ENCODE measurements at places on chromosomes 3 and 15. TPM values are rescaled to one million over a fixed set of nuclear protein-coding genes. Genes with fewer than 3 reads are reported as not detected.

Gene WDR48
- total RNA-seq, result 40.5 TPM

- H3K27me3 ChIP-seq, result no peaks in the 10 kb centered on the region
- H3K4me3 ChIP-seq, result no peak overlapping the region
- no peaks in the 10 kb centered on the region for H3K36me3 ChIP-seq
- peaks cover 3% of the 10 kb centered on the region for H3K4me1 ChIP-seq
These were observed 211.6 kb downstream of the RAP2B start for GRCh38 chr3:153373606-153374005.

DNA sequence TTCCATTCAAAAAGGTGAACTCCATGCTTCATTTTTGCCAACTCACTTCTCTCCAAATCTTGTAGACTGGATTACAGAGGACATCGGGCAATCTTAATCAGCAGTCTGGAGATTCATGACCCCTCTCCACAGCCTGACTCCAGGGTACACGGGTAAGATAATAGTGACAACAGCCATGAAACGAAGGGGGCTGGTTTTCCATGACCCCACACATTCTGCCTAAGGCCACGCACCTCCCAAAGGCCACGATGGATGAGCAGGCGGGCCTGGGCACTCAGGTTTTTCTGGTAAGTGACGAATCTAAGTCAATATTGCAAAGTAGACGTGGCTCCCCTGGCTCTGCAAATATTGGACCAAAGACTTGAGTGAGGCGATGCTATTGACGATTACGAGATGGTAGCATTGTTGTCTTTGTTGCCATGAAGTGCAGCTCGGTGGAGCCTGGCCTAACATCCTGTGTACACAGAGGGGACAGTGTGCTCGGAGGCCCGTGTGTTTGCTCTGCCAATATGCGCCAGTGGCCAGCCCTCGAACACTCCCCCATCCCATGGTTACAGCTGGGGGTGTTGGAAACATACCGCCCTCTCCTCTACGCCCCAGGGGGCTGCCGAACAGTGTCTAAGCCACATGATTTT is 119.1 kb downstream of the OPA1 start:
- H3K4me3 ChIP-seq, result no peak overlapping the region
- H3K27ac ChIP-seq, result no peak overlapping the region
- H3K4me1 ChIP-seq, result peaks cover 8% of the 10 kb centered on the region
- H3K36me3 ChIP-seq, result peaks cover 5% of the 10 kb centered on the region
- no peak for DNase-seq

DNA sequence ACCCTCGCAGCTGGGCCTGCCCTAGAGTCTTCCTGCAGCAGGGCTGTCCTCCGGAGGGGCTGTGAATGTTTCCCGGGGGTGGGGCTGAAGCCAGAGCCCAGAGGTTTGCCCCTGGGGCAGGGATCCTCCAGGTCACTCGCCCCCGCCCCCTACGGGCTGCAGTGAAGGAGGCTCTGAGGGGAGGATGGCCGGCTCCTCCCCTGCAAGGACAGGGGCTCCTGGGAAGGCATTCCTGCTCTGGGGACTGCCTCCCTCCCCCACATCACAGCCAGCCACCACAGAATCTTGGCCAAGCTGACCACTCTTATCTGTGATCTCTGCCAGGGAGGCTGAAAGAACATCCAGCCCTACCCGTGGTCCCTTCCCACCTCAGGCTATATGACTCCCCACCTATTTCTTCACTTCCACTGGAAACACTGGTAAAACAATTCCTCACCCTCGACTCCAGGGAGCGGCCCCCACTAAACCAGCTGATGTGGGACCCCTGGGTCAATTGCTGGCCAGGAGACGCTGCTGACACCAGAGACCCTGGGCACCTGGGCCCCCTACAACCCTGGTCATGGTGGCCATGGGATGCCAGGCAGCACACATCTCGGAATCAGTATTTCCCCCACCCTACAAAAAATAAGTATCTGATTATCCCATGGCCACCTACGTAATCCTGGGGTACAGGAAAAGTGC is 66.0 kb downstream of the HMCES start:
- no peaks in the 10 kb centered on the region for H3K36me3 ChIP-seq
- no peak for DNase-seq
- peaks cover 6% of the 10 kb centered on the region for H3K4me1 ChIP-seq
- peaks cover 25% of the 10 kb centered on the region for H3K27me3 ChIP-seq
- H3K27ac ChIP-seq, result no peak overlapping the region
- no peak overlapping the region for H3K4me3 ChIP-seq

DNA sequence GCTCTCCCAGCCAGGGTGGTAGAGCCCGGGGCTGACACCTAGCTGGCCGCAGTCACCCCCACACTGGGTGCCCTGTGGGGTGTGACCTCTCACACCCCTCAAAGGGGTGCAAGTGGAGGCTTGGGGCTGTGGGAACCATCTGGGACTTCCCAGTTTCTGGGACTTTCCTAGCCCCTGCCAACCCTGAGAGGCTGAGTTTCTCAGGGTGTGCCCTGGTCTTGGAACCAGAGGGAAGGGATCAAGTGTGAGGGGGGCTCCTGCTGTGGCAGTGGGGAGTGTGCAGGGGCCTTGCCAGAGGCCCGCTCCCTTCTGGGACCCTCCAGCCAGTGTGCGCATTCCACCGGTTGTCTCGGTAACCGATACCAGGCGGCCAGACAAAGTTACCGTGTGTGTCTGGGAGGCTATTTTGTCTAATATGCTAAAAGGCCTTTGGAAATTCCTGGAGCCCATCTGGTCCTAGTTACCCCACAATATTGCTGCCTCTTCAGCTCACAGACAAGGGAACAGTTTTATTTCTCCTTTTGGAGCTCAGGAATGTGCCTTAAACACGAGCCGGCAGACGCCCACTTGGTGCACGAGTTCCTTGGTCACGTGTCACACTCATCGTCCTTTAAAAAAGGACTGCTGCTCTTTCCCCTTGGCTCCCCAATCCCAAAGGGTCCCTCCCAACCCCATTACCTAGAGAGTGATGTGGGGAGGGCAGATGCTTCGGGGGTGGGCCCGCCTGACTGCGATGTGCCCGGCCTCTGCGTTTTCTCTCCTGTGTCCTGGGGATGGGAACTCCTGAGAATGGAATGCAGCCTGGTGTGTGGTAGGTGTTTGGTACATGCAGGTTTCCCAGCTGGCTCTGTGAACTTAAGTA is 33.2 kb downstream of the HDAC11 start:
- no peak overlapping the region for H3K27ac ChIP-seq
- no peaks in the 10 kb centered on the region for H3K36me3 ChIP-seq
- no peak overlapping the region for H3K4me3 ChIP-seq
- DNase-seq, result no peak

Gene NR2E3
- not detected for total RNA-seq

DNA sequence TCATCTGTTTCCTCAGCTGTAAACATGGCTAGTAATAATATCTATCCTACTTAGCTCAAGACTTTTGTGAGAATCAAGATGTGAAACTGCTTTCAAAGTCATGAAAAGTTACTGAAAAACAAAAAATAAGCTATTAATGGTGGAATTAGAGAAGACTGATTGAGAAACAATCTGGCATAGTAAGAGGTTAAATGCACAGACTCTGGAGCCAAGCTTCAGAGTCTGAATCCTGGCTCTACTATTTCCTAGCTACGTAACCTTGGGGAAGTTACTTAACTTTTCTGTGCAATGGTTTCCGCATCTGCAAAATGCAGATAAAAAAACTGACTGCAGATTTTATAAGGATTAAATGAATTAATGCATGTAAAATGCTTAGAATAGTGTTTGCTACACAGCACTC is 28.8 kb downstream of the LRRFIP2 start:
- H3K4me1 ChIP-seq, result peaks cover 2% of the 10 kb centered on the region
- no peak for DNase-seq
- no peaks in the 10 kb centered on the region for H3K27me3 ChIP-seq
- no peak overlapping the region for H3K27ac ChIP-seq
- peaks cover 27% of the 10 kb centered on the region for H3K36me3 ChIP-seq

DNA sequence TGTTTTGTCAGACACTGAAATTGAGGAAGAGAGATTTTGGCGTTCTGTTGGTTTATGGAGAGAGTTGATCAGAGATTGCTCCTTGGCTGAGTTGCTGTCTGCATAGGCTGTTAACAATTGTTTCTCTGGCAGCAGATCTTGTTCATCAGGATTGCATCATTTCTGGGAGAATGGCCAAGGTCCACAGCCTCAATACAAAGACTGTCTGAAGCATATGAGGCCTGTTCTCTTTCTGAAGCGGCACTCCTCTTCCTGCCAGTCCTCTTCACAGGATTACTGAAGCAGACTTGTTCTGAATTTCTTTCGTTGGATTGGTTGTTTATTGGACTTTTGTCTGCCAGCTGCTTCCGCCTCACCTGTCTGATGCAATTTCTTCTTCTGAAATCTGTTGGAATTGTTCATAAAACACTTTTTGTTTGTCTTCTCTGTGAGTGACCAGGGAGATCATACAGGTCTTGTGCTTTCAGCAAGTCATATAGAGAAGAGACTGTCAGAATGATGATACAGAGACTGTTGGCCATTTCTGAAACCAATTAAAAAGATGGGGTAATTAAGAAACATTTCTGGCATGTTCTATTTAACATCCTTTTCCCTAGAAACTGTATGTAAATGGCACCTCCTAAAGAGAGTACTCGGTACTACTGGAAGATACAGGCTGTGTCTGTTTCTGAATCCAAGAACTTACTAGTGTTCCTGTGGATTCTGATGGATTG is 25.5 kb downstream of the SETD5 start:
- peak overlapping the region; percentile 65 for H3K27ac ChIP-seq
- DNase-seq, result no peak
- no peak overlapping the region for H3K4me3 ChIP-seq

Gene GPR27
- 1.0 TPM for total RNA-seq

DNA sequence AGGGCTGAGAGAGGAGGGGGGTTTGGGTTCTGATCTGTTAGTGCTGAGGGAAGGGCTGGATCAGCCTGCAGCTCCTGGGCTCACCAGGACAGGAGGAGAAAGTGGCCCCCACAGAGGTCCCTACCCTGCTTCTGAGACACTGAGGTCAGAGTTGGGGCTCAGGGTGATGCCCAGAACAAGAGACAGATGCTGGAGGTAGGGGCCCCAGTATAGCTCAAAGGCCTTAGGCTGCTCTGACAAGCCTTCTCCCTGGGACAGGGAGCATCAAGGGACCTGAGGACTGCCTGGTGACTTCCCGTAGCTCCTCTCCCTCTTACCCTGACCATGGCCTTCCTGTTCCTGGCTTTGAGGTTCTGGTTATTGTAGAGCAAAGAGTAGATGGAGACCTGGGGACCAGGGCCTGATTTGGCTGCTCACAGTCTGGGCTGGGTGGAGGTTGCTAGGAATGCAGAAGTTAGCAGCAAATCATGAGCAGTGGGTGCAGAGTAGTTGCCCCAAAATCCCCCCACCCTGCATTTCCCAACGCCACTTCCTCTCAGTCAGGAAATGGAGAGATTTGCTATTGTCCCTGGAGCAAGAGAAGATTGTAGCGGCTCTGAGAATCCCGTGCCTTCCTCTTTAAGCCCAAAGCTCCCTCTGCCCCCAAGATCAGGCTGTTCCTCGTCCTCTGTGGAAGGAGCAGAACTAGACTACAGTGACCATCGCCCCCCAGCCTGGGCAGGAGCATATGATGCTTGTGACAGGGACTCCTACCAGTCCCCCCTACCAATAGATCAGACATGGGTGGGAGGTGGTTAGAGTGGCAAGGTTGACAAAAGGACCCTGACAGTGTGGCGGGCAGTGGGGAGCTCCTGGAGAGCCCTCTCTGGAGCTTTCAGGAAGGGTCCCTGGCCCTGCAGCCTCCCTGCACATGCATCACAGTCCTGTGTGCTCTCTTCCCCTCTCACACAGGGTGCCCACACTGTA is 47.4 kb upstream of the SEC22A start:
- no peak for DNase-seq
- H3K27ac ChIP-seq, result no peak overlapping the region
- H3K4me1 ChIP-seq, result peaks cover 4% of the 10 kb centered on the region
- no peaks in the 10 kb centered on the region for H3K27me3 ChIP-seq
- peaks cover 42% of the 10 kb centered on the region for H3K36me3 ChIP-seq
- no peak overlapping the region for H3K4me3 ChIP-seq

Gene COL7A1
- 0.56 TPM for total RNA-seq

GRCh38 chr15:48336940-48337339 is 5.7 kb downstream of the DUT start:
- no peaks in the 10 kb centered on the region for H3K27me3 ChIP-seq
- no peak overlapping the region for H3K27ac ChIP-seq
- H3K36me3 ChIP-seq, result peaks cover 61% of the 10 kb centered on the region
- no peak for DNase-seq
- peaks cover 39% of the 10 kb centered on the region for H3K4me1 ChIP-seq

GRCh38 chr3:103949693-103950092 is 1417.0 kb upstream of the ALCAM start:
- H3K4me1 ChIP-seq, result no peaks in the 10 kb centered on the region
- no peak overlapping the region for H3K4me3 ChIP-seq
- H3K36me3 ChIP-seq, result no peaks in the 10 kb centered on the region
- no peaks in the 10 kb centered on the region for H3K27me3 ChIP-seq

DNA sequence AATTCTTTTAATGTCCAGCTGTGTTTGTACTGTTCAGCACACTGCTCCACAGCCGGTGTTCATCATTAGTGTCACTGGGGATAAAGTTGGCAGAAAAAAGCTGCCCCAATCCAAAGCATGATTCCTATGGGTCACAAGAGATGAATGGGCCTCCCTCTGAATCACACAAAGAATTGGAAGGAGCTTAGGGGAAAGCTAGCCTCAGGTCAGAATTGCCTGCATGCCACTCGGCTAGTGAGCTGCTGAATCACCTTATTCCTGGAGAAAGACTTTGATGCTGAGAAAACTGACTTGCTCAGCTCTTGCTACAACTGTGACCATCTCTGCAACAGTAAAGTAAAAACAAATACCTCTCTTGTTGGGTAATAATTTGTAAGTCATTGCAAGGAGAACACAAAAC is 3.5 kb downstream of the CCK start:
- no peaks in the 10 kb centered on the region for H3K36me3 ChIP-seq
- peaks cover 65% of the 10 kb centered on the region for H3K27me3 ChIP-seq
- H3K27ac ChIP-seq, result no peak overlapping the region
- H3K4me3 ChIP-seq, result no peak overlapping the region
- no peak for DNase-seq

GRCh38 chr15:80482696-80483095 is 78.5 kb downstream of the ARNT2 start:
- no peak overlapping the region for H3K27ac ChIP-seq
- H3K27me3 ChIP-seq, result no peaks in the 10 kb centered on the region
- no peak for DNase-seq
- H3K36me3 ChIP-seq, result no peaks in the 10 kb centered on the region

- H3K4me3 ChIP-seq, result no peak overlapping the region
- DNase-seq, result no peak
- no peaks in the 10 kb centered on the region for H3K27me3 ChIP-seq
- no peak overlapping the region for H3K27ac ChIP-seq
- no peaks in the 10 kb centered on the region for H3K4me1 ChIP-seq
These were observed 38.1 kb upstream of the CHRNB4 start for GRCh38 chr15:78679089-78679511.

Gene PIERCE2
- not detected for total RNA-seq

- no peaks in the 10 kb centered on the region for H3K4me1 ChIP-seq
- H3K36me3 ChIP-seq, result no peaks in the 10 kb centered on the region
- H3K4me3 ChIP-seq, result no peak overlapping the region
- no peak for DNase-seq
- H3K27me3 ChIP-seq, result peaks cover 5% of the 10 kb centered on the region
These were observed 70.7 kb downstream of the FAM43A start for GRCh38 chr3:194756460-194756779.

Gene GOLGA8O
- 2.2 TPM for total RNA-seq

- no peak overlapping the region for H3K27ac ChIP-seq
- DNase-seq, result no peak
- H3K27me3 ChIP-seq, result peaks cover 9% of the 10 kb centered on the region
- H3K36me3 ChIP-seq, result no peaks in the 10 kb centered on the region
These were observed 8.3 kb upstream of the SLITRK3 start for GRCh38 chr3:165204445-165204844.

Gene MYZAP
- total RNA-seq, result not detected

GRCh38 chr3:56115698-56116097 is 352.6 kb downstream of the ERC2 start:
- no peaks in the 10 kb centered on the region for H3K4me1 ChIP-seq
- H3K36me3 ChIP-seq, result no peaks in the 10 kb centered on the region
- no peak overlapping the region for H3K27ac ChIP-seq
- H3K27me3 ChIP-seq, result no peaks in the 10 kb centered on the region

Data from activated CD4-positive, alpha-beta T cell treated with anti-CD3 and anti-CD28 coated beads, Interleukin-2, amount 10 ng/mL, durations not matched to agents 24 days and 14 days (primary cell).